AG04450 (cell line): ENCODE measurements at places on chromosomes 7 and 10. TPM values are rescaled to one million over a fixed set of nuclear protein-coding genes. Genes with fewer than 3 reads are reported as not detected.

GRCh38 chr10:71209731-71210541 is 2.4 kb upstream of the UNC5B start:
- DNase-seq, result no peak

DNA sequence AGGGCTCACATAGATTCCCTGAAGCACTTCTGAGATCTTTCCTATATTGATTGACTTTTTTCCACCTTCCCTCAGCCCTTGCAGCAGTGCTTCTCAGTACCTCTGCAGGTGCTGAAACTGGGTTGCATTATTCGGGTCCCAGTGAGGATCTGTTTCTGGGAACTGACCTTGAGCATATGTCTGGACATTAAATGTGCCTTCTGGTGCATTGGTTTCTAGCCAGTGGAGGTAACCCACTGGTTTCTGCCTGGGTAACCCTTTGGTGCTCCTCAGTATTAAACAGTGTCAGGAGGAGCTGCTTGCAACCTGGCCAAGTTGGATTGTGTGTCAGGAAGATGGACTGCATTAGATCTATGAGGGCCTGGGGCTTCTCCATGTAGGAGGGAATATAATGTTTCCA is 213.3 kb upstream of the KCND2 start:
- DNase-seq, result no peak

ACBD7 gene
- 0.58 and 0.67 TPM in 2 replicates for polyA plus RNA-seq

ACTL6B gene
- not detected in 2 replicates for polyA plus RNA-seq
